Esophagus muscularis mucosa (tissue), 4 donors: ENCODE measurements at places on chromosomes 7 and 10. TPM values are rescaled to one million over a fixed set of nuclear protein-coding genes. Genes with fewer than 3 reads are reported as not detected.

DLX5 gene
- total RNA-seq = 0.26 TPM

AOC1 gene
- 0.33 TPM for total RNA-seq

DNA sequence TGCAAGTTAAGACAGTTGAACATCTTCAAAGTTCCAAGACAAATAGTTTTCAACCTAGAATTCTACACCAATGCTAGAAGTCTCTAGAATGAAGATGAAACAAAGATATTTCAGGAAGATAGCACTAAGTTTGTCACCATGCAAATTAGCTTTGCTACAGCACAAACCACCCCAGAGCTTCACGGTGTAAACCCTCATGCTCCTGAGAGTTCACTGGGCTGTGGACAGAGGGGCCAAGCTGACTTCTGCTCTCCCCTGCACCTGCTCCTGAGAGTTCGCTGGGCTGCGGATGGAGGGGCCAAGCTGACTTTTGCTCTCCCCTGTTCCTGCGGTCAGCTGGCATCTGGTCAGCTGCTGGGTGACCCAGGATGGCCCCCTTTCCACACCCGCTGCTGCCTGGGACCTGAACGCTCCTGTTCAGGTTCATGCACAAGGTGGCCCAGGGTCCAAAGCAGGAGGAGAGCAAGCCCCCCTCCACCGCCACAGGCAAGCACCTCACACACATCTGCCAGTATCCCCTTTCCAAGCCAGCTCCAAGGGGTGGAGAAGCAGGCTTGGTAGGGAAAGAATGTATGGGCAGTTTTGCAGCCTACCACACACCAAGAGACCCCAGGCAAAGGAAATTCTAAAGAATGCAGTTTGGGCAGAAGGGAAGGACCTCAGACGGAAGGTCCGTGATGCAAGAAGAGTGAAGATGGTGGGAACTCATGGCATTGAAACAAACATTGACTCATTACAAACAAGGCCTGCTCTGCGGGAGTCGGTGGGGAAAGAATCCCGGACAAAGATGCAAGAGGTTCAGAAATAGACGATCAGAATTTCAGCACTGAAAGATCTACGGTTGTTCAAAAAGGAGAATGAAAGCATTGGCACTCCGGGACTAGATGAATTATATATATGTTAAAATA lies 137.8 kb upstream of the PPP2R2D start:
- H3K27me3 ChIP-seq = no peaks in the 10 kb centered on the region
- H3K36me3 ChIP-seq = no peaks in the 10 kb centered on the region
- H3K27ac ChIP-seq = no peak overlapping the region
- no peak for DNase-seq
- no peaks in the 10 kb centered on the region for H3K4me1 ChIP-seq

DNA sequence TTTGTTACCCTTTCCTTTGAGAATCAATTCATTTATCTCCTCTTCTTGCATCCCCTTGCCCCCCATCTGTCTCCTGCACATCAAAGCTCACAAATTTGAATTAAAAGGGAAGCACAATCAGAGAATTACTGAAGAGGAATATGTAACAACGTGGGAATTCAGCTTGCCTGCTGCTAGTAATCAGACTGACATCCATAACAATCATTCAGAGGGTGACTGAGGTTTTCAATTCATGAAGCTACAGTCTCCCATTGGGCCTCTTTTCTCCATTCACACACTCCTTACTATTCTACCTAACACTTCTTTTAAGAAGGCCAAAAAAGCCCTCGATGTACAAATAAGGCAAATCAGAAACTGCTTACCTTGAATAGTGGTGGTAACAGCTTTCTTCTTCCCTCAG lies 24.3 kb upstream of the DNA2 start:
- H3K27ac ChIP-seq = no peak overlapping the region
- no peak for DNase-seq
- no peak overlapping the region for H3K4me3 ChIP-seq
- H3K27me3 ChIP-seq = no peaks in the 10 kb centered on the region
- peaks cover 92% of the 10 kb centered on the region for H3K36me3 ChIP-seq

GRCh38 chr10:124918906-124919305 lies 23.0 kb upstream of the ZRANB1 start:
- peak overlapping the region; percentile 98 for H3K27ac ChIP-seq
- H3K4me3 ChIP-seq = peak overlapping the region; percentile 94
- DNase-seq = no peak
- no peaks in the 10 kb centered on the region for H3K27me3 ChIP-seq

DNA sequence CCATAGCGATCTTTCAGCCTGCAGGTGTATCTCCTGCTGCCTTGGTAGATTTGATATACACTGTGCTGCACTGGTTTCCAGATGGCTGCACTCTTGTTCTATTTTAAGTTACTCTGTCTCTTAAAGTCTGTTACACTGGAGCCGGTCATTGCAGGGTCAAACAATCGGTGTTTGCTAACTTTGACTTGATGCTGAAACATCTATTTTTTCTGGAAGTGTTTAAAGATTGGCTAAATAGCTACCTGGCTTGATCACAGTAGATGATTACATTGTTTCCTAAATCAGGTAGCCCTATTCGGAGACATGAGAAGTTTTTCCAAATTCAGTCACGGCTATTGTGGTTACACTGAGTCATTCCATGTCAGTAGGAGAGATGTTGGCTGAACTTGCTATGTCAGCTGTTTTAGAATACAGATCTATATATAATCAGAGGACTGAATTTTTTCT lies 574.8 kb downstream of the ETV1 start:
- no peak overlapping the region for H3K4me3 ChIP-seq
- H3K27me3 ChIP-seq = no peaks in the 10 kb centered on the region
- H3K36me3 ChIP-seq = no peaks in the 10 kb centered on the region
- H3K27ac ChIP-seq = no peak overlapping the region
- no peak for DNase-seq

- no peak overlapping the region for H3K4me3 ChIP-seq
- no peaks in the 10 kb centered on the region for H3K27me3 ChIP-seq
- no peak for DNase-seq
- H3K27ac ChIP-seq = no peak overlapping the region
These were observed 456.8 kb upstream of the NRP1 start for GRCh38 chr10:33791272-33791660.

DNA sequence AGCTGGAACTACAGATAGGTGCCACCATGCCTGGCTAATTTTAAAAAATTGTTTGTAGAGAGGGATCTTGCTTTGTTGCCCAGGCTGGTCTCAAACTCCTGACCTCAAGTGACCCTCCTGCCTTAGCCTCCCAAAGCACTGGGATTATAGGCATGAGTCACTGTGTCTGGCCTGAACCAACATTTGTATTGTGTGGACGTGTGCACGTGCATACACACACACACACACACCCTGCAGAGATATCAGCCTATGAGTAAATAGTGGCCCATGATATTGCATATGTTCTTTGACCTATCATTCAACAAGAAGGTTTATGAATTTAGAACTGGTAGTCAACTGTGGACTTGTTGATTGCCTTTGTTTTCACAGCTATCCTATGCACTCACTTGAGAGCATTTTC lies 161.6 kb downstream of the BAMBI start:
- peaks cover 22% of the 10 kb centered on the region for H3K4me1 ChIP-seq
- H3K36me3 ChIP-seq = no peaks in the 10 kb centered on the region
- H3K27me3 ChIP-seq = no peaks in the 10 kb centered on the region
- no peak overlapping the region for H3K4me3 ChIP-seq
- DNase-seq = no peak
- H3K27ac ChIP-seq = no peak overlapping the region

GRCh38 chr10:13788711-13789447 lies 202.1 kb downstream of the PRPF18 start:
- no peak for DNase-seq
- peaks cover 12% of the 10 kb centered on the region for H3K36me3 ChIP-seq
- H3K27ac ChIP-seq = peak overlapping the region; percentile 65

- H3K4me3 ChIP-seq = no peak overlapping the region
- H3K27ac ChIP-seq = no peak overlapping the region
- no peak for DNase-seq
- H3K36me3 ChIP-seq = no peaks in the 10 kb centered on the region
These were observed 71.7 kb downstream of the TMEM178B start for GRCh38 chr7:141145630-141145982.

DNA sequence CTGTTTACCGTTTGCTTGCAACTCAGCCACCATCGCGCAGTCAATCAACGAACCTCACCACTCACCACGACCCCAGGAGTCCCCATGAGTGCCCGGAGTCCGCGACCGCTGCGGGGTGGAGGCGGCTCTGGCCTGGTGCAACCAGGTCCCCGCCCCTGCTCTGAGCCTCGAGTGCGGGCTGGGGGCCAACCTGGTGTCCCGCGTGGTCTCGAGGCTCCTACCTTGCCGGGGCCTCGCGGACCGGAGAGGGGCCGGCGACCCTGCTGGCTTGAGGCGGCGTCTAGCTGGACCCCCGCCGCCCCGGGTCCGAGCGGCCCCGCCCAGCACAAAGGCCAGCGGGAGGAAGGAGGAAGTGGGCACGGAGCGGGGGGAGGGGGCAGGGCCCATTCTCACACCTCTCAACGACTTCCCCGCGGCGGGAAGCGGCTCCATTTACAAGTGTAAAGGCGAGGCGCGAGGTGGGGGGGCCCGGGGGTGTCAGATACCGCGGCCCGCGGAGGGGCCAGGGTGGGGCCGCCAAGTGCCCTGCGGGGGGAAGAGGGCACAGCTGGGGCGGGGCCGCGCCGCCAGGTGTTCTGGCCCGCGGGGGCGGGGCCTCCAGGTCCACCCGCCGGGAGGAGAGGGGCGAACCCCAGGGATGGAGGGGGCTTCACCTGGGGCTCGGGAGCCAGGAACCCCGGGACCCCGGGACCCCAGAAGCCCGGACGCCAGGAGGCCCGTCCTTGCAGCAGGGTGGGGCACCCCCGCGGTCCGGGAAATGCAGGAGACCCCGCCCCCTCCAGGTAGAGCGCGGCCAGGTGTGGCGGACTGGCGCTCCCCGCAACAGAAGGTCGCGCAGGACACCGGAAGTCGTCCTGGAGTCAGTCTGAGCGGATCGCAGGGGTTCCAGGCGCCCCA lies 8.6 kb downstream of the CTBP2 start:
- H3K4me3 ChIP-seq = peak overlapping the region; percentile 14
- peaks cover 100% of the 10 kb centered on the region for H3K4me1 ChIP-seq
- H3K36me3 ChIP-seq = peaks cover 10% of the 10 kb centered on the region
- H3K27ac ChIP-seq = peak overlapping the region; percentile 98

GRCh38 chr10:77287647-77288120 lies 349.9 kb downstream of the KCNMA1 start:
- H3K4me3 ChIP-seq = no peak overlapping the region
- no peaks in the 10 kb centered on the region for H3K27me3 ChIP-seq
- DNase-seq = no peak
- peak overlapping the region; percentile 79 for H3K27ac ChIP-seq
- H3K36me3 ChIP-seq = no peaks in the 10 kb centered on the region
- peaks cover 64% of the 10 kb centered on the region for H3K4me1 ChIP-seq

DNA sequence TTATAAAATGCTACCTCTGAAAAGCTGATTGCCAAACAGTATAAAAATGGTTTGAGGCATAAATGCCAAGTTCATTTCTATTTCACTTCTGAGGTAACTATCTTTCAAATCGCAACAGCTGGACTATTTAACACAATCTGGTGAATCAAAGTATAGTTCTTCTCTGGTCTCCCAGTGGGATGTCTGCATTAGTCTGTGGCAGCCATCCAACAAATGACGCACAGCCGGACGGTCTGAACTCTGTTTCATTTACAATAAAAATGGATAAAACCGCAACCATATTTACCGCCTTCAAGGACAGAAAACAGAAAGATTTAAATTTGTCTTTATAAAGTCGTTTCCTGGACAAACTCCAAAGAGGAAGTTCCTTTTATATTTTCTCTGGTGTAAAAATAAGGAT lies 41.9 kb downstream of the ENO4 start:
- H3K36me3 ChIP-seq = no peaks in the 10 kb centered on the region
- H3K4me3 ChIP-seq = no peak overlapping the region
- H3K27ac ChIP-seq = no peak overlapping the region

- no peak for DNase-seq
- no peaks in the 10 kb centered on the region for H3K27me3 ChIP-seq
- H3K27ac ChIP-seq = no peak overlapping the region
- H3K4me3 ChIP-seq = no peak overlapping the region
- H3K36me3 ChIP-seq = no peaks in the 10 kb centered on the region
- no peaks in the 10 kb centered on the region for H3K4me1 ChIP-seq
These were observed 38.6 kb downstream of the ZNF800 start for GRCh38 chr7:127353897-127354296.

DNA sequence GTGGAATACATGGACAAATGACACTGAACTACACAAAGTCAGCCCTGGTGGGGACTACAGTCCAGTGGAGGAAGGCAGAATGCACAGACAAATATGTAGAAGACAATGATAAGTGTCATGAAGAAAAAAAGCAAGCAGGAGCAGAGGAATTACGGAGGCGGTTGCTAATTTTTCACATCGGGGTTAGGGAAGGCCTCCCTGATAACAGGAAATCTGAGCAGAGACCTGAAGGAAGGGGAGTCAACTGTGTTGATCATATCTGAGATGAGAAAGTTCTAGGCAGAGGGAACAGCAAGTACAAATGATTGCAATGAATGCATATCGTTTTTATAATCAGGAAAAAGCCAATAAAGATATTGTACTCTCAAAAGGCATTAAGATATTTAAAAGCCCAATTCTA lies 14.0 kb downstream of the KIAA1549 start:
- no peak for DNase-seq
- no peak overlapping the region for H3K27ac ChIP-seq
- no peaks in the 10 kb centered on the region for H3K4me1 ChIP-seq
- no peaks in the 10 kb centered on the region for H3K27me3 ChIP-seq
- no peaks in the 10 kb centered on the region for H3K36me3 ChIP-seq

DNA sequence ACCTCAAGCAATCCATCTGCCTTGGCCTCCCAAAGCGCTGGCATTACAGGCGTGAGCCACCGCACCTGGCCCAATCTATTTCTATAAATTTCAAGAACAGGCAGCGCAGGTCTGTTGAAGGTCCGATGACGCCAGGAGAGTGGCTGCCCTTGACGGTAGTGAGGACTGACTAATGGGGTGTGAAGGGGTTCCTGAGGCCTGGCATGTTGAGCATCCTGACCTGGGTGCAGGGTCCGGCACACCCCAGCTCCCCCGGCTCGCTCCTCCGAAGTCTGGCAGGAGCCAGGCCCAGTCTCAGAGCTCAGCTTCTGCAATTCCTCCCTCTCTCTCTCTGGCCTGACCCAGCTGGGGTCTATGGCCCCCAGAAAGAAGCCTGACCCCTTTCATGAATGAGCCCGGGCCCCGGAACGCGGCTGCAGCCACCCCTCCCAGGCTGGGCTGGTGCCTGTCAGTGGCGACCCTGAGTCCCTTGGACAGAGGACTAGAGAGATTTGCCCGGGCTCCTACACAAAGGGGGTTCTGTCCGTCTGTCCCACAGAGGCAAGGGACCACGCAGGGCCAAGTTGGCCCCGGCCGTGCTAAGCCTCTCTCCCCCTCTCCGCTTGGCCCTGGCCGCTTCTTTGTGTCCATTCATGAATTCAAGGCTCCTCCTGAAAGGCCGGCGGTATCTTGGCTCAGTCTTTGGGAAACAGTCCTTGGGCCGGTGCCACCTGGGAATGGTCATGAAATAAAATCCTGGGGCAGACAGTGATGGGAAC lies 18.8 kb downstream of the MMD2 start:
- H3K4me3 ChIP-seq = no peak overlapping the region
- H3K27me3 ChIP-seq = no peaks in the 10 kb centered on the region
- no peak for DNase-seq
- no peaks in the 10 kb centered on the region for H3K4me1 ChIP-seq
- no peaks in the 10 kb centered on the region for H3K36me3 ChIP-seq
- H3K27ac ChIP-seq = no peak overlapping the region
